Right lobe of liver (tissue), 6 donors: ENCODE measurements at places on chromosomes 11 and 22. TPM values are rescaled to one million over a fixed set of nuclear protein-coding genes. Genes with fewer than 3 reads are reported as not detected.
A peak's percentile ranks its signal among the peaks of the same experiment; 100 is the strongest.

Gene KMT5B
- total RNA-seq = 18.9 TPM

Gene MYBPC3
- total RNA-seq = 0.09 TPM

Gene OR2D2
- not detected for total RNA-seq

Gene MMP27
- not detected for total RNA-seq

Gene NXPE2
- total RNA-seq = not detected

Gene OLFML1
- total RNA-seq = 4.5 TPM

Gene ABCC8
- not detected for total RNA-seq

Gene SERPING1
- 2,061 TPM for total RNA-seq

DNA sequence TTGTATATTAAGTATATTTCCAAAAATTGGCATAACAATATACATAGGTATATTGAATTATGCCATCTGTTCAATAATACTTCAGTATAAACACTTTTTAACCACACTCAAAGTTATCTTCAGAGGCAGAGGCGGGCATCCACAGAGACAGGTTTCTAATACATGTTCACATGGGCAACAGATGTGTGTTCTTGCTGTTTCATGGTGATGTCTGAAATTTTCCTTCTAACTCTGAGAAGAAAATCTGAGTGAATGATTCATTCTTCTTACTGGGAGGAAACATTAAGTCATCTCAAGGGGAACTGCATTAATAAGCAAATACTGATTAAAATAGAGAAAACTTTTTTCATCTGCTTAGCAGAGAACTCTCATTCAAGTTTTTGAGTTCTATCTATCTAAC lies 1074.5 kb downstream of the LRRC4C start:
- H3K27me3 ChIP-seq = no peaks in the 10 kb centered on the region
- no peak overlapping the region for H3K4me3 ChIP-seq
- DNase-seq = no peak
- no peak overlapping the region for H3K27ac ChIP-seq
- H3K4me1 ChIP-seq = peaks cover 42% of the 10 kb centered on the region

- no peak for DNase-seq
- H3K4me3 ChIP-seq = no peak overlapping the region
- no peaks in the 10 kb centered on the region for H3K27me3 ChIP-seq
- no peaks in the 10 kb centered on the region for H3K36me3 ChIP-seq
- H3K4me1 ChIP-seq = no peaks in the 10 kb centered on the region
Measured at GRCh38 chr11:77069336-77069968, 2.7 kb downstream of the CAPN5 start.

DNA sequence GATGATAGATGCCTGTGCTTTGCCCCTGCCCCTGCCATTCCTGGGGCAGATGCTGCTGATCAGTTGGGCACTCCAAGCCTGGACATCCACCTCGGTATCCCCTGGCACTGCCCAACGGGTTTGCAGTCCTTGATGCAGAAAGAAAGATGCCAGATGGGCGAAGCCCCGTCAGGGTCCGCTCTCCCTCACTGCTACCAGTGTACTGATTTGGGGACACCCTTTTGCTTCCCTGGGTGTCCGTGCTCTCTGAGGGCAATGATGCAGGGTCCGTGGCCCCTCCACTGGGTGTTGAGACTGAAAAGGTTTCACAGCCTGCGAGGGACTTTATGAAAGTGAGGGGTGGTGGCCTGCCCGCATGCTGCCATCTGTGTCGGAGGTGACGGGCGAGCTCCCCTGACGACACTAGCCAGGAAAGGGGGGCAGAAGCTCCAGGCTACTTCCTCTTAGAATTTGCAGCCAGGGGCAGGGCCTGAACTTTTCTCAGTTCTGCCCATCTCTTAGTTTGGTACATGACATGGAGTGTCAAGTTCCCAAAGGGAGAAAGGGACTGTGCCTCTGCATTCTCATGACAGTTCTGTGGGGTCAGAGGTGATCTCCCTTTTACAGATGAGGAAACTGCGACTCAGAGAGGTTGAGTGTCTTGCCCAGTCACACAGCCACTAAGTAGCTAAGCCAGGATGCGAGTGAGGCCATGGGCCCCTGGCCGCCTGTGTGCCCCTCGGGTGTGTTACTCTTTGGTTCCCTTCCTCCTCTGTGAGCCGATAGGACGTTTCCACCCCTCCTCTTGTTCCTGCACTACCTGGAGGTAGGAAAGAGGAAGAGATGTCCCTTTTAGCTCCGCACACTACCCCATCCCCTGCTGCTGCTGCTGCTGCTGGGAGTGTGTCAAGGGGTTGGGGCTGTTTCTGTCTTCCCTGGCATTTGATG lies 96.6 kb downstream of the BCR start:
- H3K4me3 ChIP-seq = no peak overlapping the region
- H3K27ac ChIP-seq = no peak overlapping the region
- H3K27me3 ChIP-seq = no peaks in the 10 kb centered on the region
- peaks cover 4% of the 10 kb centered on the region for H3K4me1 ChIP-seq

DNA sequence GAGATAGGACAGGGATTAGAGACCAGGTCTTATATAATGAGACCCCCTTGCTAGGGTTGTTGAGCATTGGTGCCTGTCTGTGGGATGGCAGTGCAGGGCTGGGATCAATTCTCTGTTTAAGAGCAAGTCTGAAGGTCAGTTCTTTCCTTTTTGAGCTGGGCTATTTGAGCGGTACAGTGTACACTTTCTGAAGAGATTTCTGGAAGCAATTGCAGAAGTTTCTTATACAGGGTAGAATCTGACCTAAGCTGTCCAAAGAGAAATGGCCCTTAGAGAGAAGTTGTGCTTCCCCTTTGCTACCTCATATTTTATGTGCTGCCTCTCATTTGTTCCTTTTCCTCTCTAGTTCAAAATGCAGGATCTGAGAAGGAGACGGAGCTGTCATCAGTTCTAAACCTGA lies 35.8 kb downstream of the CSTPP1 start:
- no peak overlapping the region for H3K27ac ChIP-seq
- H3K27me3 ChIP-seq = no peaks in the 10 kb centered on the region
- DNase-seq = no peak
- H3K4me3 ChIP-seq = no peak overlapping the region
- H3K36me3 ChIP-seq = no peaks in the 10 kb centered on the region

DNA sequence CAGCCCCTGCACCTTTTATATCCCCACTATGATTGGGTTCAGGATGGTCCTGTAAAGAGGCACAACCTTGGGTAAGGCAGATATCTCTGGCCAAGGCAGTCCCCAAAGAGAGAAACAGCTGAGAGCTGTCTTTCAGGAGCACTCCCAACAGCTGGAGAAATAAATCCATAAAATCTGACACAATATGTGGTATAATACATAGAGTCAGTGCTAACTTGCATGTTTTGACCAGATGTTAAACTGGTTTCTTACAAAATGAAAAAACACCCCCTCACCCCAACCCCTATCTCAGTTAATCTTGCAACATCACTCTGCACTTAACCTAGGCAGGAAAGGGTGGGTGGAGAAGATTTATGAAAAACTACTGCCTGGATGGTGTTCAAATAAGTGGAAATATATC lies 44.0 kb upstream of the C11orf87 start:
- no peak overlapping the region for H3K4me3 ChIP-seq
- H3K27me3 ChIP-seq = no peaks in the 10 kb centered on the region
- no peaks in the 10 kb centered on the region for H3K4me1 ChIP-seq
- no peak for DNase-seq
- H3K36me3 ChIP-seq = no peaks in the 10 kb centered on the region

DNA sequence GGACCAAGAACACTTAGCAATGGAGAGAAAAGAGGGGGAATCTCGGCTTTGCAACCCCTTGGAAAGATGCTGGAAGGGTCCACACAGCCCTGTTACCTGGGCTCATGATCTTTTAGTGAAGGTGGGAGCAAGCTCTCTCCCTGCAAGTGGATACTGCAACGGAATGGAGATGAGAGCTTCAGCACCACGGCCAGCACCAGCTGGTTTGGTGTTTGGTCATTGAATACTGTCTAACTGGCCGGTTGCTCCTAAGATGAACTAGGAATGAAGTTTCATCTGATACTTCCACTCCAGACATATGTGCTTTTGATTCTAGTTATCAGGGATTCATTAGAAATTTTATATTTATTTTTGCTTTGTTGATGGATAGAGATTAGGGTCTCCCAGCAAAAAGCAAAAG lies 16.3 kb downstream of the HTR3A start:
- H3K4me3 ChIP-seq = no peak overlapping the region
- no peak overlapping the region for H3K27ac ChIP-seq
- H3K4me1 ChIP-seq = no peaks in the 10 kb centered on the region
- no peaks in the 10 kb centered on the region for H3K36me3 ChIP-seq

DNA sequence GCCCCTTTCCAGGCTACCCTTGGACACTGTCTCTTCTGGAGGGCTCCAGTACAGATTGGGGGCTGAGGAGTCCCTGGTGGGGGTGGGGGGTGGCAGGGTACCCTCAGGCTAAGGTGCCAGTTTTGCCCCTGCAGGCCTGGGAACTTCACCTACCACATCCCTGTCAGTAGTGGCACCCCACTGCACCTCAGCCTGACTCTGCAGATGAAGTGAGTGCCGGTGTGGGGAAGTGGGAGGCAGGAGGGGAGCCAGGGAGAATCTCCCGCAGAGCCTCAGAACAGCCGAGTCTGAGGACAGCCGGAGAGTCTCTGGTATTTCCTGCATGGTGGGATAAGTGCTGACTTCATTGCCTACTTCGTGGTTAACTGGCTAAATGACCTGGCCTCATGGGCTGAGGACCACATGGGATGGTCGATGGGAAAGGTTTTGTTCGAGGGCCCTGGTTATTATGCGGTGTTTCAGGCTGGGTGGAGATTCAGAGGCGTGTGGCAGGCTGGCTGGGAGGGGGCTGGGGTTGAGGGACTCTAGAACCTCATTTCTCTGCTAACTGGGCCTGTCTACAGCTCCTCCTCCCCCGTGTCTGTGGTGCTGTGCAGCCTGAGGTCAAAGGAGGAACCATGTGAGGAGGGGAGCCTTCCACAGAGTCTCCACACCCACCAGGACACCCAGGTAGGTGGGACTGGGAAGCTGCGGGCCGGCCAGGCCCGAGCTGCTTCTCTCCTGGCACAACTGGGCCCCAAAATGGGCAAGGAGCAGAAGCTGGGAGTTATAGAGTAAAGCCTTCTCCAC lies 8.5 kb downstream of the TMEM258 start:
- H3K27ac ChIP-seq = no peak overlapping the region
- H3K36me3 ChIP-seq = peaks cover 32% of the 10 kb centered on the region
- DNase-seq = no peak
- H3K4me3 ChIP-seq = no peak overlapping the region

- H3K27ac ChIP-seq = no peak overlapping the region
- H3K27me3 ChIP-seq = no peaks in the 10 kb centered on the region
- peaks cover 4% of the 10 kb centered on the region for H3K4me1 ChIP-seq
- no peak for DNase-seq
Measured at GRCh38 chr11:119167933-119168332, 592 bp upstream of the NLRX1 start.

- H3K27me3 ChIP-seq = no peaks in the 10 kb centered on the region
- H3K4me1 ChIP-seq = peaks cover 7% of the 10 kb centered on the region
- H3K36me3 ChIP-seq = no peaks in the 10 kb centered on the region
- DNase-seq = peak; percentile 58
- H3K27ac ChIP-seq = peak overlapping the region; percentile 84
- H3K4me3 ChIP-seq = peak overlapping the region; percentile 64
Measured at GRCh38 chr11:2701230-2701629, 1.4 kb upstream of the KCNQ1OT1 start.

GRCh38 chr11:123544631-123545375 lies 109.6 kb downstream of the SCN3B start:
- H3K27me3 ChIP-seq = no peaks in the 10 kb centered on the region
- no peak for DNase-seq
- no peaks in the 10 kb centered on the region for H3K4me1 ChIP-seq
- H3K4me3 ChIP-seq = no peak overlapping the region
- no peaks in the 10 kb centered on the region for H3K36me3 ChIP-seq

GRCh38 chr11:118705111-118705741 lies 25.8 kb upstream of the TREH start:
- H3K27ac ChIP-seq = no peak overlapping the region
- H3K27me3 ChIP-seq = no peaks in the 10 kb centered on the region
- H3K36me3 ChIP-seq = no peaks in the 10 kb centered on the region
- H3K4me1 ChIP-seq = no peaks in the 10 kb centered on the region
- no peak for DNase-seq

DNA sequence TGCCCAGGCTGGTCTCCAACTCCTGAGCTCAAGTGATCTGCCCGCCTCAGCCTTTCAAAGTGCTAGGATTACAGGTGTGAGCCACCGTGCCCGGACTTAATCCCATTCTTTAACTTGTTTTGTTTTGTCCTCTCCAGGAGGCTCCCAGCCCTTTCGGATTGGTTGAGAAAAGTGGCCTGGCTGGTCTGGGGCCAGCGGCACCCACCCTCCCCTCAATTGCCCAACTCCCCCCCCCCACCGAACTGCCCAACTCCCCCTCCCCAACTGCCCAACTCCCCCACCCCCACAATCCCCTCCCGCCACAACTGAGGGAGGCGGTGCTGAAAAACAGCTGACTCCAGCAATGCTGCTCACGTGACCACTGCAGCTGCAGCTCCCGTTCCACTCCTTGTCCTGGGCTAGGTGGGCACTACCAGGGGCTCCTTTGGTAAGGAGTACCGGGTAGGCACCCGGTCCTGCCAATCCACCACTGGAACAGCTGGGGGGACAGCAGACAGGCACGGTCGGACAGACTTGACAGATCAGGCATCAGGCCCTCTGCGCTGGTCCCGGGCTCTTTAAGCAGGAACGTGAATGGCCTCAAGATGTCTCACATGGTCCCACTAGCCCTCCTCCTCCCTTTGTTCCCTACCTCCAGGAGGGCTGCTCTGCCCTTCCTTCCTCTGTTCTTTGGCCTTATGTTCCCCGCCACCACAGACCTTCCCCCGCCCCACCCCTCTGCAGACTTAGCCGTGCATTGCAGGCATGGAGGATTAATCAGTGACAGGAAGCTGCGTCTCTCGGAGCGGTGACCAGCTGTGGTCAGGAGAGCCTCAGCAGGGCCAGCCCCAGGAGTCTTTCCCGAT lies at the start of gene TCN2:
TCN2 (plus strand) TSS at position 720 of the 845 bp plus-strand sequence. CDS start 158 bp downstream, outside the sequence.
- DNase-seq = peak; percentile 84
- H3K27ac ChIP-seq = peak within 1 kb of the TSS; percentile 63
- no peaks in the 10 kb centered on the region for H3K27me3 ChIP-seq
- H3K4me1 ChIP-seq = peaks cover 9% of the 10 kb centered on the region
- no peaks in the 10 kb centered on the region for H3K36me3 ChIP-seq

GRCh38 chr22:45014654-45015053 lies 4.8 kb upstream of the PHF21B start:
- H3K27me3 ChIP-seq = peaks cover 18% of the 10 kb centered on the region
- no peak overlapping the region for H3K4me3 ChIP-seq
- no peaks in the 10 kb centered on the region for H3K36me3 ChIP-seq
- H3K27ac ChIP-seq = no peak overlapping the region
- no peak for DNase-seq
- no peaks in the 10 kb centered on the region for H3K4me1 ChIP-seq

DNA sequence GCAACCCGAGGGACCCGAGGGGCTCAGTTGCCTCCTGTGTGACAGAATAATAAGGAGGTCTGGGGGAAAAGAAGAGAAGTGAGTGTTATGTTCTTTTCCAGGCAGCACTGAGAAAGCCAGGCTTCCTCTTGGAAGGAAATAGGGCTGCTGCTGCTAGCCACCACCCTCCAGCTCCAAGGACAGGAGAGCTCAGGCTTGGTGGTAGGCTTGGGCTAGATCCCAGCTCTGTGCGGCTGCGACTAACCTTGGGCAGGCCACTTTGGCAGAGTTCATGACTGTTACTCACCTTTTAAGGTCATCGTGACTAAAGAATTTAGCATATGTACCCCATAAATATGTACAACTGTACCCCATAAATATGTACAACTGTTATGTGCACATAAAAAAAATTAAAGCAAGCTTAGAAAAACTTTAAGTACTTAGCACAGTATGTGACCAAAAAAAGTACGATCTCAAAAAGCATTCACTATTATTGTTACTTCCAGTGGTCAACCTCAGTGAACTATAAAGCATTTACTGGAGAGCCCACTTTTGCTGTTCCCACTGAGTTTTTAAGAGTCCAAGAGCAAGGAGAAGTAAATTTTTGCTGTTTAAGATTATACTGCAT lies 124.7 kb upstream of the POU2AF2 start:
- no peak overlapping the region for H3K27ac ChIP-seq
- no peak overlapping the region for H3K4me3 ChIP-seq
- no peaks in the 10 kb centered on the region for H3K4me1 ChIP-seq
- DNase-seq = no peak
